ENCODE measurements at places on chromosomes 13 and 19. TPM values are rescaled to one million over a fixed set of nuclear protein-coding genes. Genes with fewer than 3 reads are reported as not detected.

DNA sequence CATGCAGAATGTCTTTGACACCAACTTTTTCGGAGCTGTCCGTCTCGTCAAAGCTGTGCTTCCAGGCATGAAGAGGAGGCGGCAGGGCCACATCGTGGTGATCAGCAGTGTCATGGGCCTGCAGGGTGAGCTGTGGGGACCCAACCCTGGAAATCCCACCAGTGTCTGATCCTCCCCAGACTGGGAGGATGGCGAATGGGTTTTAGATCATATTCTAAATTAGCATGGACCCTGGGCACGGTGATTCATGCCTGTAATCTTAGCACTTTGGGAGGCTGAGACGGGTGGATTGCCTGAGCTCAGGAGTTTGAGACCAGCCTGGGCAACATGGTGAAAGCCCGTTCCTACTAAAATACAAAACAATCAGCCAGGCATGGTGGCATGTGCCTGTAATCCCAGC lies 5.5 kb downstream of the RDH8 start:
- H3K4me3 ChIP-seq, result no peak overlapping the region
- H3K27me3 ChIP-seq, result no peaks in the 10 kb centered on the region
- H3K36me3 ChIP-seq, result no peaks in the 10 kb centered on the region
- H3K4me1 ChIP-seq, result no peaks in the 10 kb centered on the region
- no peak for DNase-seq

GRCh38 chr13:30865123-30866049 lies 40.7 kb upstream of the MEDAG start:
- DNase-seq, result peak; percentile 89
- H3K27me3 ChIP-seq, result no peaks in the 10 kb centered on the region
- peak overlapping the region; percentile 81 for H3K27ac ChIP-seq
- no peak overlapping the region for H3K4me3 ChIP-seq
- no peaks in the 10 kb centered on the region for H3K36me3 ChIP-seq
- H3K4me1 ChIP-seq, result peaks cover 3% of the 10 kb centered on the region

DNA sequence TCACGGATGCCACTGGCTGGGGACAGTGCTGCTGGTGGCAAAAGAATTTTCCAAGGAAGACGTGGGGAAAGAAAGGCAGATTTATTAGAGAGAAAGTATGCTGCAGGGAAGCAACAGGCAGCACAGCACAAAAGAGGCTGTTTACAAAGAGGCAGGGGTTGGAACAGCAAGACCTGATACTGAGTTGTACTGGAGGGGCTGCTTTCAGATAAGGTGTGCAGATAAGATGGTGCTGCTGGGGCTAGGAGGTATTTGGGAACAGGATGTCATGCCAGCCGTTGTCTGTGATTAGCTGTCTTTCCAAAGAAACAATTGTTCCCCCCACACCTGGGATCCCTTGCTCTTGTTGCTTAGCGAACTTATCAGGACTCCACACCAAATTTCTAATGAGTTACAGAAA lies 2023.3 kb upstream of the PCDH20 start:
- H3K4me1 ChIP-seq, result no peaks in the 10 kb centered on the region
- H3K36me3 ChIP-seq, result no peaks in the 10 kb centered on the region
- no peak overlapping the region for H3K4me3 ChIP-seq
- no peak for DNase-seq
- H3K27me3 ChIP-seq, result no peaks in the 10 kb centered on the region
- no peak overlapping the region for H3K27ac ChIP-seq

ADGRL1 gene
- total RNA-seq, result 26.3 TPM

EIF3K gene
- 171 TPM for total RNA-seq

PSG1 gene
- total RNA-seq, result not detected
